ENCODE measurements at places on chromosomes 13 and 19.
A peak's percentile ranks its signal among the peaks of the same experiment; 100 is the strongest.

DNA sequence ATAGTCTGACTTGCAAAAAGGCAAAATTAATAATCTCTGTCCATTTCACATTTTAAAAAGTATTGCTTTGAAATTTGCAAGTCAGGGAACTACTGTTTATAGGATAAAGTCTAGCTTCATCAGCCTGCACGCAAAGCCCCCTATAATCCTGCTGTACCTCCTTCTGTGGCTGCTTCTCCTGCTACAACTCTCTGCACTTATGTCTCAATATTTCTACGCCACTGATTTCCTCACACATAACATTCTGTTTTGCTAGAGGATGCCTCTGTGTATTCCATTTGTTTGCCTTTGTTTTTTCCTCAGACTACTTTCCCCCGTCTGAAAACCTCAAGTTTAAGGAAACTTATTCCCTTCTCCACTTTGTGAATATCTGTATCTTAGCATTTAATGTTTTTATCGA, 389.9 kb downstream of the RFC3 start:
- DNase-seq: no peak

DNA sequence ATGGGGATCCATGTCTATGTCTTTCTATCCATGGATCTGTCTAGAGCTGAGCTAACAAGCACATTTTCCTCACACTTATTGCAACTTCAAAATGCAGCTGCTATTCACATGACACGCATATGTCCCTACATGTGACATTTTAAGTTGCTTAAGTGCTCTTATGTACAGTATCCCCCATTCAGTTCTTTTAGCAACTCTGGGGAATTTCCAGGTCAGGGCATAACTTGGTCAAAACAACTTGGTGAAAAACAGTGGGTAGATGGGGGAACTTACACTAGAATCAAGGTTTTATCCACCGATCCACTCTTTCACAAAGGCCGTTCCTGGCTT, 73.0 kb downstream of the COL4A1 start:
- DNase-seq: no peak

DNA sequence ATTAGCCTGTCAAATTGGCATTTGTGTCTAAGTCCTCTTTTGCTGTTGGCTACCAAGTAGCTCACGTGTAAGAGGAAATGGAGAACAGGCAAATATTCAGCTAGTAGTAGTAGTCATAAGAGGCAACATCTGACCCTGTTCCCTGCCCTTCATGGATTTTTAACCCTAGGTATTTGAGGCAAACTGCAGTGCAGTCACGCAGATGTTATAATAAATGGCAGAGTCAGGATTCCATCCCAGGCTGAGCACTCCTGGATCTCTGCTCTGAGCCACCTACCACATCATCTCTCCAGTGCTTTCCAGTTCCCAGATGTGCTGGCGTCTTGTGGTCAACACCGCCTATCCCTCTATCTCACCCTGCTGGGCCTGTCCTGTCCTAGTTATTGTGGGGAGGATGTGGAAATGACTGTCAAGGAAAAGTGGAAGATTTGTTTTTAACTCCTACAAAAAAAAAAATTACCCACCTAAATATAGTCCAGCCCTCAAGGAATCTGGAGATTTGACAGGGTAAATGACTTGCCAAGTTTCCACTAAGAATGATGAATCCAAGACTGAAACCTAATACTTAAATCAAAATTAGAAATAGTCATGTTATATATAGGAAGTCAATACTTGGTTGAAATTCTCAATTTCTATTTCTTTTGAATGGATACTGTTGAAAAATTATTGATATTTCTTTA, 322.9 kb downstream of the GPC6 start:
- no peak for DNase-seq

GRCh38 chr19:7426986-7427385, 61.8 kb downstream of the PEX11G start:
- no peak for DNase-seq

DNA sequence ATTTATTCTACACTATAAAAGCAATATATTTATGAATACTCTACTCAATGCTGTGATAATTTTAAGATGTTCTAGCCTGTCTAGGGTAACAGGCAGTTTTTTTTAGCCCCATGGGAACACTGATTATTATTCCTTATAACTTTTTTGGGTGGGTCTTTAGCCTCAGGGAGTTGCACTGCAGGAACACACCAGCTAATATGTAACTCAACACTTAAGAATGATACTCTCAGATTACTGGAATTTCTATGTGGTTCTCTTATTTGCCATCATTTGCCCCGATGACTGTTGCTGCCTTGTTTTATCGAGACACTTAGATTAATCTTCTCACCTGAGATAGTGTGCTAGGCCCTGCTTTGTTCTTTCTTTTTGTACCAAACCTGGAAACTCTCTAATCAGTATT, 396.9 kb upstream of the SLITRK1 start:
- DNase-seq: no peak

DNA sequence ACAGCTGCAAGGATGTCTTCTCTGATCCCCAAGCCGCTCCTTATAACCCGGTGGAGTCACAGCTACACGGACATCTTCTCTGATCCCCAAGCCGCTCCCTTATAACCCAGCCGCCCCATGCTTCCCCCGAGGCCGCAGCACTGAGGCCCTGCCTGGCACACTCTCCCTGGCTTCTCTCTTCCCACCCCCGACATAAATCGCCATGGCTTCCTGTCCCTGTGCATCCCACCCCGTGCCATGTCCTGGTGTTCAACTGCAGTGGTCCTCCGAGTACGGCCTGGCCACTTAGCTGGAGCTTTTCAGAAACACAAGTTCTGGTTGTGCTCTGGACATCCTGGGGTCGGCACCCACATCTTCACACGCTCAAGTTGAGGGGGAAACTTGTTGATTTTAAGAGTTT, 60.4 kb downstream of the RASA3 start:
- DNase-seq: peak; percentile 33

GRCh38 chr19:45767881-45768654, 984 bp downstream of the SIX5 start:
- DNase-seq: peak; percentile 79

GRCh38 chr19:41445575-41445974, 2.6 kb downstream of the ERICH4 start:
- no peak for DNase-seq

DNA sequence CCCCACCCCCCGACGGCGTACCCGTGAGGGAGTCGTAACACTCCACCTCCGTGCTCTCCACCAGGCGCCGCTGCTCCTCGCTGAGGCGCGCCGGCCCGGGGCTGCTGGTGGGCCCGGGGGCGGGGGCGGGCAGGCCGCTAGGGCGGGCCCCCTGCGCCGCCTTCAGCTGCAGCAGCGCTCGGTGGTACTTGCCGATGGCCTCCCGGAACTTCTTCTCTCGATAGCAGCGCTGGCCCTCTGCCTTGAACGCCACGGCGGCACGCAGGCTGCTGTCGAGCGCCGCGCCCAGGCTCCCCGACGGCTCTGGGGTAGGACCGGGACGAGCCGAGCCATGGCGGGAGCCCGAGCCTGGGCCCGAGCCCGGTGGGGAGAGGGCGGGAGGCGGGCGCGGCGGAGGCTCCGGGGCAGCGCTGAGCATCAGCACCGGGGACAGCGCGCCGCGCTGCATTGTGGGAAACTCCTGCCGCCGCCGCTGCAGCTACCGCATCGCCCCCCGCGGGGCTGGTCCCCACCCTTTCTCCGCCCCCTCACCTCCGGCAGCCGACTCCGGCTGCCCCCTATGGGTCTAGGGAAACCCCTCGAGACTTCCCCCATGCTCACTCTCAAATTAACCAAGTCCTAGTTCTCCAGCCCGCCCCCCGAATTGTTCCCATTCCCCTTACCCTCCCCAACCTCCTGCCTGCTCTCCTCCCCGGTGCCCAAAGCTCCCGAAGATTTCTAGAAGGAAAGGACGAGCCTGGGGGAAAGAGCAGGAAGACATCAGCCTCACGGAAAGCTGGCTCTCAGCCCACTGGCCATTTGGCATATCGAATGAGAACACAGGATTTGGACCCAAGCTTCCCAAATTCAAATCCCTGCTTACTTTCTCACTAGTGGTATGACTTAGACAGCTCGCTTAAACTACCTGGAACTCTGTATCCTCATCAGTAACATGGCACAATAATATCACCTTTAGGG, at the start of gene TTC9B:
TTC9B (minus strand) TSS at position 451 of the 957 bp plus-strand sequence; CDS start at position 448, 3 bp downstream.
- DNase-seq: no peak

GRCh38 chr13:100428986-100429385, 159.6 kb downstream of the GGACT start:
- no peak for DNase-seq

DNA sequence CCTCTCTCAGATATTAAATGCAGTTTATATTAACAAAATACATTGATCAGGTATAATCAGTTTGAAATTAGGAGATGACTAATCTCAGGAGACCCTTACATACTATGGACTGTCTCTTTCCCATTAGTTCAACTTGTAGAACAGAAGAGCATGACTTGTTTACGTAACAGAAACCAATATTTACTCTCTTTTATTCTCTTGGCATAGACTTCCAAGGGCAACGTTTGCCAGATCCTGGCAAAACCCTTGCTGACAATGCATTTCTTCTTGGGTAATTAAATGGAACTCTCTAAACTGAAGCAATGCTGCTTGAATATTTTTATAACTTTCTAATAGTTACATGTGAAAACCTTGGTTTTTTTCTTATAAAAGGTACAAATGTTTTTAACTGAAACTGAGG, 68.3 kb upstream of the MYO16 start:
- DNase-seq: no peak
